CD4-positive, alpha-beta T cell treated with Interleukin-21 for 1 hour (primary cell): ENCODE measurements at places on chromosomes 7 and 10.

- no peak for DNase-seq
Observed at GRCh38 chr7:143285470-143285778, 666 bp downstream of the TMEM139 start.

DNA sequence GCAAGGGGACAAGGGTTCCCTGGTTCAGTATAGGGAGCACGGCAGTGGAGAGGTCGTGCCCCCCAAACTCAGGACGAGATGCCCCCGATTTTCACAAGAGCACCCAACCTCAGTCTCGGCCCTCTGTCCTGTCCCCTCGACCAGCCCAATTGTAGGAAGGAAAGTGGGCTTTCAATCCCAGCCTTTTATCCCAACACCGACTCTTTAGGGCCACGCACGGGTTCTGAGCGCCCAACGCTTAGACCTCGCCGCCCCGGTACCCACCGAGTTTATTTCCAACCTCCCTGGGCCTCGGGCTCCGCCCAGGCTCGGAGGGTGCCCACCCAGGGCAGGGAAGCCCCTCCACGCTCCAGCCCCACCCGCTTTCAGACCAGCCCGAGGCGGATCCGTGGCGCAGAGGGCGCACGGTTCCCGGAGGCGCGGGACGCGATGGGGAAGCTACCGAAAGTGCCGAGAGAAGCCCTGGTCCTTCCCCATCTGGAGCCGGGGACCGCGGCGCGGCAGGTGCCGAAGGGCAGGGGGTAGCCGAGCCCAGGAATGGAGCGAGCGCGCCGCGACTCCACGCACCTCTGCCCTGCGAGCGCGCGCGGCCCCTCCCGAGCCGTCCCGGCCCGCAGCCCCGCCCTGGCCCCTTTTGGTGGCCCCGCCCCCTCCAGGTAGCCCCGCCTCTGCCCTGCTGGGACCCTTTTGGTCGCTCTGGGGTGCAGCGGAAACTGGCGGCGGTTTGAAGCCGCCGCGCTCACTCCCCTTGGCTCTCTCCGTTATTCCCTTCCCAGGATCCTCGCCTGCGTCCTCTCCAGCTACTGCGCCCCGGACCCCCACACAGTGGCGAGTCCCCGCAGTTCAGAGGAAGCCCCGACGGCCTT, 20.4 kb downstream of the GRID2IP start:
- peak; percentile 64 for DNase-seq

DNA sequence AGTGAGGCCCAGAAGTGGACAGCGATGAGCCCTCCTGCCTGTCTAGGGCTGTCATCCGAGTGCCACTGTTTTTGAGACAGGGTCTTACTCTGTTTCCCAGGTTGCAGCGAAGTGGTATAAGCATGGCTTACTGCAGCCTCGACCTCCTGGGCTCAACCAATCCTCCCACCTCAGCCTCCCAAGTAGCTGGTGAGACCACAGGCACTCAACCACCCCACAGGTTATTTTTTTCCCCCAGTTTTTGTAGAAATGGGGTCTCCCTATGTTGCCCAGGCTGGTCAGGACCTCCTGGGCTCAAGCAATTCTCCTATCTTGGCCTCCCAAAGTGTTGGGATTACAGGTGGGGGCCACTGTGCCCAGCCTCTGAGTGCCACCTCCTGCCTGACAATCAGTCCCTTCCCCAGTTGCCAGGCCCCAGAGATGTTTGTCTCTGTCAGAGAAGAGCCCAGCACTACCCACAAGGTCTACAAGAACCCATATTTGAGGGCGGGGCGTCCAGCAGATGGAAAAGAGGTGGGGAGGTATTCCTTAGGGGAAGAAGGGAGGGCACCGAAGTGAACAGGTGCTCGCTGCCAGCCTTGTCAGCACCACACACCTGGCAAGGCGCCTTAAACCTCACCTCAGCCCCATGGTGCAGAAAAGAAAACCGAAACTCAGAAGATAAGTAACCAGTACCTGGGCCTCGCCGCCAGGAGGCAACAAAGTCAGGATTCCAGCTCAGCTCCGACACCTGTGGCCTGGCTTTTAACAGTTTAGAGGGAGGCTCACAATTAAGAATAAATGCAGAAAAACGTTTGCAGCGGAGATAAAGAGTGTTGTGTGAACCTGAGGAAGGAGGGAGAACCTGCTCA, 77.4 kb upstream of the ANLN start:
- peak; percentile 51 for DNase-seq

DNA sequence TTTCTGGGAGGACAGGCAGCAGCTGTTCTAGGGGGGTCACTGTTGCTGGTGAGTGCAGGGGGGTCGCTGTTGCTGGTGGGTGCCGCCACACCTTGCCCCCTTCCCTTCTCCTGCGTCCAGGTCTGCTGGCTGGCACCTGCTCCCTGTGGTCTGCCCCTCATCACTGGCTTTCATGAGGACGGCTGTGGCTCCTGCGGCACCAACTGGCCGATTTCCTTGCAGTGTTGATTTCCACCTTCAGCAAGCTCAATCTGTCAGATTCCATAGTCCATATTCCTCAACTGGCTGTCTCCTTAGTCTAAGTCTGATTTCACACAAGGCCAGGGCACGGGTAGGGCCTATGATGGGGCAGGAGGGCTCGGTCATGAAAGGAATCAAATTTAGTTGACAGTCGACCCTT, 23.4 kb upstream of the GRB10 start:
- no peak for DNase-seq

- peak; percentile 60 for DNase-seq
Observed at GRCh38 chr10:123559066-123559822, 106.9 kb upstream of the GPR26 start.

DNA sequence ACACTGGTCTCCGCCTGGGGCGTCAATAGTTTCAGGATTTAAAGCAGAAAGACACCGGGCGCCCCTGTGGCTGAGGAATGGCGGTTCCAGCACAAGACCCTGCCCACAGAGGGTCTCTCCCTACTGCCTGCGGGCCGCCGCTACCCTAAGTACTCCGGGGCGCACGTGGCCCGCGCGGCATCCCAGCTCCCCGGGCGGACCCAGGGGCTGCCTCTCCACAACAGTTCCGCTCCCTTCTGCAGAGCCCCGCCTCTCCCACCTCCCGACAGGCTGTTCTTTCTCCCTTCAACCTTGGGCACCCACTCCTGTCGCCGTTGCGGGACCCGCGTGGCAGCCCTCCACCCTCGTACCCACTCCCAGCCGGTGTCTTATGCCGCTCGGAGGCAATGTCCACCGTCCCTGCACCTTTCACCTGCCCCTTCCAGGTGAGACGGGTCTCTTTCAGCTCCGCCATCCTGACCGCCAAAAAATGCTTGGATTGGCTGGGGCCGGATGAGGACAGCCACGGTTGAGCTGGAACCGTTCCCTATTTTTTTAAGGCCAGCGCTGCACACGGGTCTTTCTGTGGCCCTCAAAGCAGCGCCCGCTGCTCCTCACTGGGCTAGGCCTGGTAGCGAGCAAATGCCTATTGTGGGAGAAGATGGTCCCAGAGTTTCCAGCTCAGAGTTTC, 1.6 kb upstream of the NKX2-3 start:
- DNase-seq = no peak

DNA sequence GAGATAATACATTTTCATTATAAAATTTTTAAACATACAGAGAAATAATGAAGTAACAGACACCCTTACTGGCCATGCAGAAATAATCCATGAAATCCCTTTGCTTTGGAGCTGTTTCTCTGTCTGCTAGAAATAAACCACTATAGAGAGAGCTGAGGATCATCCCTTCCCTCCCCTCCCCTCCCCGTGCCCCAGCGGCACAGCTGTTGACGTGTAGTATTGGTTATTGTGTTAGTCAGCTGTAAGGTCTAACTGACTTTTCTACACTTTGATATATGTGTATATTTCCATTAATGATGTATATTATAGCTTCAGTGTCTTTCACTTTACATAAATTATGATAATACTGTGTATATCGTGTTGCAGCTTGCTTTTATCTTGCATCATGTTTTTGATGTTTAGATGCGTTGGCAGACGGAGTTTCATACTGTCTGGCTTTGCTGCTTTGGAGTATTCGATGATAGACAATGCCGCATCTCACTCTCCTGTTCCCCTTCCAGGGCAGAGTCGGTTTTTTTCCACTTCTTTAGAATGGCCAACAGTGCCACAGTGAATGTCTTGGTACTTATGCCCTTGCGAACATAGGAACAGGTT, 27.4 kb upstream of the GRID1 start:
- DNase-seq = no peak

GRCh38 chr10:20674926-20675325, 222.2 kb downstream of the NEBL start:
- DNase-seq = no peak

- DNase-seq = no peak
Observed at GRCh38 chr7:102472126-102473041, 6.3 kb downstream of the POLR2J start.

DNA sequence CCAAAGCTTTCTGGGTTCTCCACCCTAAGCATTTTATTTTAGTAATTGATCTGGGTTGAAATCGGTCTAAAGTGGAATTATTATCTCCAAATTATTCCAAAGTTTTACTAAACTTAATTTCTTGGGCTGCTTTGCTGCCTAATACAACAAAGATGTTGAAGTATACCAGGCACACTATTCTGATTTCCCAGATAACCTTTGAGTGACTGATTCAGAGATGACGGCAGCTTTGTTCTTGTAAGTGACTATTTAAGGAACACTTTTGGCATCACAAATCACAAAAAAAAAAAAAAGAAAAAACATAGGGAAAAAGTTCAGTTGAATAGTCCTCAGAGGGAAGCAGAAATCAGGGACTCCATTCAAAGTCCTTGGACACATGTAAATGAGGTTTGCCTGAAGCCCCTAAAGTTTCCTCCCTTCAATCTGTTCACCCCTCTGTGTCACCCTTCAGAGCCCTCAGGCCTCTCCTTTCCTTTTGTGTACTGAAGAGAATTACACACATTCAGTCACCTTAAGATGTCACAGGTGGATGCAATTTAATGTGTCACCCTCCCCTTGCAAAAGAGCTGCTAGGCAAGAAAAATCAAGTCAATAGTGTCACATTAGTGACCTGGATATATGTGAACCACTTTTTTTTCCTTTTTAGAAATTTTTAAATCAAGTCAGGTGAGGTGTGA, 81.5 kb downstream of the RTKN2 start:
- DNase-seq = no peak
